ENCODE measurements at places on chromosomes 16 and 17.

- DNase-seq: no peak
These were observed 27.8 kb downstream of the NAGPA start for GRCh38 chr16:5005916-5006315.

DNA sequence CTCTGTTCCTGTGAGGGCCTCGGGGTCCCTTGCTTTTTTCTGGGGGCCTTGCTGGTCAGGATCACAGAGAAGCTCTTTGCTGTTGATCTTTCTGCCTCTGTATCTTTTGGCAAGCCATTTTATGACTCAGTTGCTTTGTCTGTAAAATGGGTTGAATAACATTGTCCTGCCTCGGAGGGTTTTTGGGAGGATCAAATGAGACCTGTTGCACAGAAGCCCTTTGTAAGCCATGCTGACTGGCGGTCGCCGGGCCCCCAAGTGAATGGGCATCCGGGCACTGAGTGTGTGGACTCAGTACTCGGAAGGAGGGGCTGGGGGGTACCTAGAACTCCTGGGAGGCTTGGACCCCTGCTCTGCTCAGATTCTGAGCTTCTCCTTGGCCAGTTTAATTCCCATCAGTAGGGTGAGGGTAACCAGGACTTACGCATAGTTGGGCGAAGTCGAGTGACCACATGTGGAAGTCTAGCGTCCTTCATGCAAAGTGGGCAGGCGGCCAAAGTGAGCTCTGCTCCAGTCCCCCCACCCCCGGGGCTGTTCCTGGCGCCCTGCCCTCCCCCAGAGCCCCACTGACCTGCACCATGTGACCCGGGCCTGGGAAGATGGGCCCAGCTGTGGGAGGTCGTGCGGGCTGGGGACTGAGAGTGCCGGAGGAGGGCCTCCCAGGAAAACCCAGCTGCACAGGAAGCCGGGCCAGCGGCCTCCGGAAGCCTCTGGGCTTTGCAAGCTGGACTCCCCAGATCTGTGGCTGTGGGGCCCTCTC lies 284.0 kb downstream of the SEC14L1 start:
- DNase-seq: no peak

- no peak for DNase-seq
These were observed 164.1 kb downstream of the HS3ST4 start for GRCh38 chr16:25855818-25856217.

DNA sequence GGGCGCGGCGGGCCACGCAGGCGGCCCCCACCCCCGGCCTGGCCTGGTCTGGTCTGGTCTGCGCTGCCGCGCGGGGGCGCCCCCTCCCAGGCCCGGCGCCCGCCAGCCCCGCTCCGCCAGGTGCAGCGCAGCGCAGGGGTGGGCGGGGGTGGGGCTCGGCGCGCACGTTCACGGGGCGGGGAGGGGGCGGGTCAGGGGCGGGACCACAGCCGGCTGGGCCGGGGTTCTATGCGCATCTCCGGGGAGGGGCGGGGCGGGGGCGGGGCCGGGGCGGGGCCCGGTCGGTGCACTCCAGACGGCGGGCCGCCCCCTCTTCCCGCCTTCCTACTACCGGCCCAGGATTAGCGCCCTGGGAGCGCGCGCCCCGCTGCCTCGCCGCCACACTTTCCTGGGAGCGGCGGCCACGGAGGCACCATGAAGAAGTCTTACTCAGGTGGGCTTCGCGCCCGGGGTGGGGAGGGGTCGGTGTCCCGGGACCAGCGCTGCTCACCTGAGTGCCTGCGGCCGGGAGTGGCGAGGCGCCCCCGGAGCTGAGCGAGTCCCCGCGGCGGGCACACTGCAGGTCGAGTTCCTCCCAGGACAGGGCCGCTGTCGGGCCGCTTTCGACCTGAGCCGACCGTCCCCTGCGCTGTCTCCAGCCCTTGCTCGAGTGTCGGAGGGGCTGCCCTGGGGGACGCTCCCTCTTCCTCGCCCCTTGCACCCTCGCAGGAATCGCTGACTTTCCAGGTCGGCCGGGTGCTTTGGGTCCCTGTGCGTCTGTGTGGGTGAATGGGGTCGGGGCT lies 140.5 kb downstream of the SEC14L1 start:
- no peak for DNase-seq

DNA sequence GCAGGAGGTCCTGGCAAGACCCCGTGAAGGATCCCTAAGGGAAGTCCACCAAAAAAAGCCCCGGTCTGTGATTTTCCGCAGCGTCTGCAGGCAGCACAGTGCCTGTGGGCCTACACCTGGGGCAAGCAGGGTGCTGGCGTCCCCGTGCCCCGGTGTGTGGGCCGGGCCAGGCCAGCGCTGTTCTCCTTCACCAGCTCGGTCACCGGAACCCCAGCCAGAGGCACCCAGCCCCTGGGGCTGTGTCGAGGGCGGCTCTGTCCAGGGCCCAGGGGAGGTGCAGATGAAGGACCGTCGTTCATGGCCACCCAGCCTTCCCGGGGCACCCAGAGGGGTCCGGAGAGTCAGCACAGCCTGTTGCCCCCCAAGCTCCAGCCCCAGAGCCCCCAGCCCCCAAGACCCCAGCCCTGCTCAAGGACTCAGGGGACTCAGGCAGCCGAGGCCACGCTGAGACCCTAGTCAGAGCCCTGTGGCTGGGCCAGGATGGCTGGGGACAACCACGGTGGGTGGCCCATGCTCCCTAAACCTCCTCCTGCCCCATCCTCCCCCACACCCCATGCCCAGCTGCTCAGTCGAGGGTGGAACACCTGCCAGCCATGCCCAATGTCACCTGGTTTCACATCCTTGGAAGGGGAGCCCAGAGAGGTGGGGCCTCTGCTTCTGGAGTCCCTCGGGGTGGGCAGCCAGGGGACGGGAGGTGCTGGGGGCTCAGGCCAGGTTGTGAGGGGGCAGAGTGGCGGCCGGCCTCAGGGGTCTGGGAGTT lies 5.7 kb upstream of the C1QTNF8 start:
- DNase-seq: no peak

- DNase-seq: no peak
These were observed 125.4 kb downstream of the MGAT5B start for GRCh38 chr17:76993651-76994050.

DNA sequence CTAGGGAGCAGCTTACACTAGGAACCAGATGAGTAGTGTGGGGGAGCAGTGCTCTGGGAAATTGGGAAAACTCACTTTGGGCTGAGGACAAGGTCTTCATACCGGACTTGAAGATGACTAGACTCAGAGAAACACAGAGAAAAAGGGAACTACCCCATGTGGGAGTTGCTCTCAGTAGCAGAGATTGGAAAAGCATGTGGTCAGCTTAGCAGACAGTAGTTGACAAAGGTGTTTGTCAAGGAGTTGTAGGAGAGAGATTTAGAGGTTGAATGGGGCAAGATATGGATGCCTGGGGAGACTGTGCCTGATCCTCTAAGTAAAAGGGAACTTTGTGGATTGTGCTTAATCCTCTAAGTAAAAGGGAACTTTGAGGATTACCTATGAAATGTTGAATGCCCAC lies 194.5 kb upstream of the COX10 start:
- no peak for DNase-seq

DNA sequence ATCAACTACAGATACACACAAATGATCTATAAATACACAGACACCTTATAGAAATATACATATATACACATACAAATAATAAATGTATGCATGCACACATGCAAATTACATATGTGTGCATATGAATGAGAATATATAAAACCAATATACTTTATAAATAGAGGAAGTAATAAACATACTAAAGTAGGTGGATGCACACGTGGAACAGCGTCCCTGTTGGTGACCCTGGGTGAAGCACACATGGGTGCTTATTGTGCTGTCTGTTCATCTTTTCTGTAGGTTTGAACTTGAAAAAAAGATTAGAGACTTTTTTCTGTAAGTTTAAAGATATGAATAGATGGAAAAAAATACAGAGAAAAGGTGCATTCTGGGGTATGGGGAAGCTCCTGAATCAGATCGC lies 111.3 kb downstream of the SDR42E1 start:
- DNase-seq: no peak

- DNase-seq: no peak
These were observed 227.5 kb downstream of the SPECC1 start for GRCh38 chr17:20236578-20237227.

- no peak for DNase-seq
These were observed 5.8 kb upstream of the SETD6 start for GRCh38 chr16:58509256-58510096.

GRCh38 chr17:50686494-50687199 lies 21.1 kb downstream of the ANKRD40 start:
- DNase-seq: no peak

- no peak for DNase-seq
These were observed 7.0 kb downstream of the CYTH1 start for GRCh38 chr17:78774956-78775571.

GRCh38 chr16:23357761-23358290 lies 55.7 kb downstream of the SCNN1B start:
- no peak for DNase-seq

DNA sequence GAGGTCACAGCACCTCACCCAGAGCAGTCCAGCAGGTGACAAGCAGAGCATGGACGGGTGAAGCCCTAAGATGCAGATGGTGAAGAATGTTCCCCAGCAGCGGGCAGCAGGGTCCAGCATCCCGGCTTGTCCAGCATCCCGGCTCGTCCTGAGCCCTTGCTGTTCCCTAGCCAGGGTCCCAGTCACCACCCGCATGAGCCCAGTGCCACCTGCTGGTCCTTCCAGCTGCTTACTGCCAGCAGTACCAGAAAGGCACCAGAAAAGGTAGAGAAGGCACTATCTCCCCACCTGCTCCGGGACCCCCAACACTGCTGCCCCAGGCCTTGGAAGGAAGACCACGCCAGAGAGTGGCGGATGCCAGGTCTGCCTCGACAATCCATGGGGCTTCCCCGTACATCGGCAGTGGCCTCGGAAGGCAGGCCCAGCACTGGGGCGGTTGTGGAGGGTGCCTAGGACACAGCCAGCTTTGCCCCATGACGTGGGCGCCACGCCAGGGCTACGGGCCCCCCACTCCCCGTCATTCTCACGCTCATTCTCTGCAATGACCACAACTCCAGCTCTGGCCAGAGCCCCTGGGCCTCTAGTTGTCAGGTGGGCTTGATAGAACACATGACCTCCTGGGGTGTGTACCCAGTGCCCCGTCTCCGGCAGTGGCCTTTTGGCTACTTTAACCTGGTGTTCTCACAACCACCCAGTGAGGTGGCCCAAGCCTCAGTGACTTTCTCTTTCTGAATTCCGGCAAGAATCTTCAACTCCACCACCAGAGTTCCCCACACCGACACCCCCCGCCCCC lies 1.4 kb downstream of the CENPX start:
- no peak for DNase-seq

- no peak for DNase-seq
These were observed 556.9 kb upstream of the CDH5 start for GRCh38 chr16:65809627-65810026.

GRCh38 chr16:53024045-53024444 lies 28.7 kb downstream of the CHD9NB start:
- DNase-seq: no peak

DNA sequence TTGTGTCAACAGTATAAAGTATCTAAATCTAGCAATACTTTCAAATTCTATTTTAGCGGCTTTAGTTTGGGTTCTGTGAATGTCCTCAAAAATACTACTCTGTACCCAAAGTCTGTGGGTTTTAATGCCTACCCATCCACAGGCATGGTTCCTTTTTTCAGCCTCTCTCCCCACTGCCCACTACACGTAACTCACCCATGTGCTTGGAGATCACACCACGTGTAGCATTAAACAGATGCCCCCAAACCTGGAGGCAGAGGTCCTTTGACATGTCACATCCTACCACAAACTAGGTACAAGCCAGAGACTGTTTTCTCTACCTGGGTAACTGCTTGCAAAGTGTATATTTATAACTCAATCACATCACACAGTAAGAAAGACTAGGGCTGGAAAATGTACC lies 5.4 kb downstream of the DYNC1LI2 start:
- no peak for DNase-seq

GRCh38 chr17:31428111-31428510 lies 36.6 kb downstream of the RAB11FIP4 start:
- no peak for DNase-seq

DNA sequence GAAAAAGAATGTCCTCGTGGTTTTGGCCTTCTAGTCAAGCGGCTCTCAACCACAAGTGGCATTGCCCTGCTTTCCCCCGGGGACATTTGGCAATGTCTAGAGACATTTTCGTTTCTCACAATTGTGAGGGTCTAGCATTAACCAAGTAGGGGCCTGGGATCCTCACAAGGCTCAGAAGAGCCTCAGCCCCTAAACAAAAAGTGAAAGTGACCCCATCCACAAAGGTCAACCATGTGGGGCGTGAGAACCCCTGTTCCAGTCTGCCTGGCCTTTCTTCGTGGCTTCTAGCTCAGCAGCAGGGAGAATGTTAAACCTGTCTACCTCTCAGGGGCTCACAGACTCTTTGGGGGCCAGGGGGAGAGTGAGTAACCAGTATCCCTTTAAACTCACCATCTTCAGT lies 4.8 kb upstream of the RPL38 start:
- no peak for DNase-seq
